Activated CD4-positive, CD25-positive, alpha-beta regulatory T cell treated with anti-CD3 and anti-CD28 coated beads, Interleukin-2, amount 50 U/mL, for 16 hours (primary cell): ENCODE measurements at places on chromosomes 4 and X.
A peak's percentile ranks its signal among the peaks of the same experiment; 100 is the strongest.

- no peak for DNase-seq
Measured at GRCh38 chr4:150577796-150578195, 4.2 kb upstream of the MAB21L2 start.

DNA sequence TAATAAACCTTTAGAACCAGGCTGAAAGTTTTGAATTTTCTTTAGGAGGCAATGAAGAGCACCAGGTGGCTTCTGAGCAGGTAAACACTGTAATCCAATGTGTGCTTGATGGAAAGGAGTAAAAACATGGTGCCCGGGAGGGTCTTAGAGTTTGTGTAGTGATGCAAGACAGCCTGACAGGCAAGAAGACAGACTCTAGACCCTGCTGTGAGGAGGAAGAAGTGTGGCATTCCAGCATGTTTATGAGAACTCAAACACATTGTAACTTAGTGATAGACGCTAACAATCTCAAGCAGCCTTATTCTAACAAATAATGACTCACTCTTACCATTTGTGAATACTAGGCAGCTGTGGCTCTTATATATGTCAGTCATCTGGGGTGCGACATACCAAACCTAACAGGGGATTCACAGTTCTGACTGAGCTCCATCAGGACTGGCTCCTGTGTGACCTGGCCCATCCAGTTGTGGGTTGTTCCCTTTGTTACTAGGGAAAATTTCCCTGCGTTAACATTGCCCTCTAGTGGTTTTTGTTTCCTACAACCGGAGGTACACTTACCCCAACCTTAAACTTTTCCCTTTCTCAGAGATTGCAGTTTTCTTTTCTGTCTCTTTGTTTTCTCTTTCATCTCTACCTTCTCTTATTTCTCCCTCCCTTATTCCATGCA lies 53.8 kb downstream of the VSIG4 start:
- DNase-seq: peak; percentile 3

- DNase-seq: no peak
Measured at GRCh38 chr4:87622303-87622702, 14.0 kb downstream of the DSPP start.

- no peak for DNase-seq
Measured at GRCh38 chr4:88606832-88607231, 14.6 kb downstream of the HERC3 start.

DNA sequence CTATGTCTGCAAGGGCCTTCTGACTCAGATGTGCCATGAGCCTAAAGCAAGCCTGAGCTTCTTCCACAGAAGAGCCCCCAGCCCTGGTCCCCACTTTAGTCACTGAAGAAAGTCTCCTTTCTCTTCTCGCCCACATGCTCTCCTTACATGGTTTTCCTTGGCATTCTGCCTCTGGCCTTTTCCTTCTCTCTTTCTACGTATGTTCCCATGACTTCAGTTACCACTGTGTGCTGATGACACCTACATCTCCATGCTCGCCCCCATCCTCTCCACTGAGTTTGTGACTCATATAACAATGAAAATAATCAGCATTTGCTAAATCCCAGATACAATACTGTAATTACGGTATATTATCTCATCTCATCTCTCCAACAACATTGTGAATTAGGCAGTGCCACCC lies 149.3 kb downstream of the AMMECR1 start:
- no peak for DNase-seq

DNA sequence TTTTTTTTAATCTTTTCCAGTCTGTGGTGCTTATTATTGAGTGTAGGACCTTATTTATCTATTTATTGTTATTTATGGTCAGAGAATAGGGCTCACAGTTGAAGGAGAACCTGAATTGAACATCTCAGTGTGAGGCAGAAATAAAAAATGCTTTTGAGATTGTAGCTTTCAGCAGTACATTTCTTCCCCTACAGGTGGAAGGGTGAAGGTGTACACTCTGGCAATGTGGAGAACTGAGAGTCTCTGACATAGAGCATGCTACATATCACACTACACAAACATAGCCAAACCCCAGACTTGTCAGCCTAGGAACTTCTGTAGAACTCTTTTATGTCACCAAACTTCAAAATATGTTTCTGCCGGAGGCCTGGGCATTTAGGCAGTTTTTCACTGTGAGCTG lies 140.2 kb downstream of the STIM2 start:
- no peak for DNase-seq

GRCh38 chrX:41559235-41560052 lies 112.3 kb downstream of the NYX start:
- DNase-seq: no peak

DNA sequence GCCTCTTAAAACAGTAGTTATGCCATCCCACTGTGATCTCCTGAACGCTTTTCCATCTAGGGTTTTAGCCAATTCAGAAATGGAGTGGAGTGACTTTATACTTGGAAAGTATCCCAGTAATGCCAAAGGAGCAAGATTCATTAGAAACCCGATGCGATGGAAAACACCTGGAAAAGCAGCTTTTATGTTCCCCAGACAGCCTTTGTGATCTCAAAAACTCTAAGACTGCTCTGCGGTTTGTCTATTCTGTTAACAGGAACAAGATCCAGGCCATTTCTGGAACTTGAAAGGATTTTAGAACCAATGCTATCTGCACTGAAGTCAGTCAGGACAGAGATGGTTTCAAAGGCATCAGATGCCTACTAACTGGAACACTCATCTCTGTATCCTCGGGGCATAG lies 145.1 kb downstream of the APBB2 start:
- DNase-seq: no peak

DNA sequence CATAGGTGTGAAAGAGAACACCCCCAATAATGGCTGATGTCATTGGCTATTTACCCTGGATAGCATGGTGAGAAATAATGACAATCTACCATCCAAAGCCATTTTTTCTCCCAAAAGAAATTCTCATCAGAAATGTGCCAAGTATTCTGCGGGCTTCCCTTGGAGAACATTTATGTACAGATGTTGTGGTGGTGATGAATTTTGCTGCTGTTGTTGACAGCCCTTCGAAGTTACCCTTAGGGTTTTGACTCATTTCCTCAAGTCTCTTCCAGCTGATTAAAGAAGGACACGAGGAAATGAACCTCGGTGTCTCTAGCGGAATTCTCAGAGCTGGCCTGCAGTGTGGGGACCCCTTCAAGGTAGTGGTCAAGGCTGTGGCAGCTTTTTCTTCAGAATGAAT lies 3.4 kb downstream of the KIT start:
- DNase-seq: no peak

GRCh38 chrX:39739585-39739984 lies 358.2 kb downstream of the BCOR start:
- DNase-seq: no peak

- DNase-seq: no peak
Measured at GRCh38 chr4:77121736-77122240, 35.2 kb upstream of the CCNG2 start.

DNA sequence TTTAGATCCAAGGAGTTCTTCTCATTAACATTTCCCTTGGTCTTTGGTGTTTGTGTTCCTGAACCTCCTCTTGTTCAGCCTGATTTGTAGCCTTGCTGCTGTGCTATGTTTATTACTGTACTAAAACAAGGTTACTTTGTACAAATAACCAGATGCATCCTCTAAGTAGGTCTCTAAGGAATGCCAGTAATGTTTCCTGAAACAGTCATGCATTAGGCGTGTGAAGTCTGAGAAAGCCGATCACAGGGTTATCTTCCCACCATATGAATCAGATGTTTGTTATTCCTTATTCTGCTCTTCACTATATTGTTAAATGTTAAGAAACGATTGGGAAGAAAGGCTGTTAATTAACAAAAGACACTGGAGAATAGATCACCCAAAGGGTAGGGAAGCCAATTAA lies 66.9 kb downstream of the GALNTL6 start:
- DNase-seq: no peak

GRCh38 chrX:9271789-9272525 lies 192.9 kb upstream of the TBL1X start:
- no peak for DNase-seq

GRCh38 chrX:97529536-97530200 lies 646.0 kb downstream of the RPA4 start:
- no peak for DNase-seq

GRCh38 chr4:184795214-184795844 lies 30.4 kb downstream of the ACSL1 start:
- no peak for DNase-seq

DNA sequence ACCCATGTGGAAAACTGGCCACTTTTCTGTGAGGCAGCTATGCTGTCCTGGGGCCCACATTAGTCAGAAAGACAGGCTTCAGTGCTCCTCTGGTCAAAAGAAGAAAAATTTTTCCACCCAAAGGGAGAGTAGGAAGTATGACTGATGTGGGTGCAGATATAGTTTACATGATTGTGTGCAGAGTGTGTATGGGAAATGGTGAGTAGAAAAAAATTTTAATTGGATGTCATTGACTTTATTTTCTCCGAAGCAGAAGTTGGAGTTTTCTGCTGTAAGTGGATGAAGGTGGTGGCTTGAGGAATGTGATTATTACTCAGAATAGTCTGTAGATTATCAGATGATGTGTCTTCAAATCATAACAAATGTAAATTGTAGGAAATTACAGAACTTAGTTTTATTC lies 241.5 kb upstream of the IGFBP7 start:
- no peak for DNase-seq

GRCh38 chr4:112060212-112060611 lies 85.0 kb upstream of the FAM241A start:
- no peak for DNase-seq

- DNase-seq: no peak
Measured at GRCh38 chrX:151753313-151754046, 18.9 kb downstream of the CNGA2 start.

- no peak for DNase-seq
Measured at GRCh38 chr4:499567-499966, 557 bp downstream of the PIGG start.

DNA sequence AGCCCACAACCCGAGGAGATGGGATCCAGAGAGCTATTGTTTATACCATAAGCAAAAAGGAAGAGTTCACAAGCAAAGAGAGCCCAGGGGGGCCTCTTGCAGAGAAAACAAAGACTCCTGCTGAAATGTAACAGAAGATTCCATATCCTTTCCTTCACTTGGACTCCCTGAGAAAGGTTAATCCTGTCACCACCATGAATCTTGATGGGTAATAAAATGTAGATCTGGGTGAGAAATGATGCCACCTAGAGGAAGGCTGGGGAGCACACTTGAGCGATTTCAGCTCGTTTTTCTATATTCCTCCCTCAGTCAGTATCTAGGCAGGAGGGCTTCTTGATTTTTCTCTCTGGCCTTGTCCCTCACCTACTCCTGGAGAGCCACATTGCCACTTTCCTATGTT lies 10.2 kb upstream of the KCNE5 start:
- no peak for DNase-seq

DNA sequence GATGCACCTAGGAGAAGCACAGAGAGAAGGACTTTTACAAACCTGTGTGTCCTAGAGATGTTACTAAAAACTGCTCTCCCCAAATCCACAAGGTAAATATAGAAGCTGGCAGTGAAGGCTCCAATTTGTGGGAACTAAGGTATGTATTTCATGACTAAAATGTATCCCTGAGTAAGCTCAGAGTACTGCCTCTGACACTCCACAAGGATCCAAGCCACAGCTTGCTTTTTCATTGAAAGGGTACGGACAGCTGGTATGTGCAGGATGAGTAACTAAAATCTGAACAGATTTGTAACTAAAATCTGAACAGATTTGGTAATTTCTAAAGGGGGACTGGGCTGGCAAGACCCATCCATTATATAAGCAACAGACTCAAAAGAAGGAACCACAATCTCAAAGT lies 187.6 kb downstream of the DCLK2 start:
- DNase-seq: no peak

DNA sequence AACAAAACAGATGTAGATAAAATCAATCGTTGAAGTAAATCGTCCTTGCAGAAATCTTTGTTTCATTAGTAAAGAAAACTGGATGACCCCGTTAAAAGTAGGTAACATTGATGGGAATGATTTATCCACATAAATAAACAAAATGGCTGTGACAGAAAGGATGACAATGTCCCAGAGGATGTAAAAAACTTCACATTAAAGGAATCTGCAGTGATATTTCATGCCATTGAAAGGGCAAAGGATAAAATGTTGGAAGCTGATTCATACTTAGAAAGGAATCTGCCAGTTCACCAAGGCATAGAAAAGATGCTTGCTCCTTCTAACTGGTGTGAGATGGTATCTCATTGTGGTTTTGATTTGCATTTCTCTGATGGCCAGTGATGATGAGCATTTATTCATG lies 24.2 kb upstream of the EPGN start:
- no peak for DNase-seq

GRCh38 chr4:169952236-169953002 lies 73.8 kb downstream of the MFAP3L start:
- DNase-seq: no peak

DNA sequence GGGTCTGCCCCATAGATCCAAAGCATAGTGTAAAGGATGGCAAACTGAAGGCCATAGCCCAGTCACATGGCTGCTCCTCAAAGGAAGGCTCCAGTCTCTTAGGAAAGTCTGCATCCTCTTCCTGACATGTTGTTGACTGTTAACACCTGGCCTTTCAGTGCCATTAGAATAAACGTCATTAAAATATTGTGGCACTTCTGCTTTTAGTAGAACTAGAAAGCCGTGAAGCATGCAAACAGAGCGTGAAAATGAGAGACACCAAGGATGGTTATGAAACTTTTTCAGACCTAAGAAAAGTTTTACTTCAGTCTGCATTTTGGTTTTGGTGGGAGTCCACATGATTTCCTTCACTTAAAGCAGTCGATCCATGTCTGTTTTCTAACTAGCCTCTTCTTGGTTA lies 41.1 kb upstream of the AFF2 start:
- no peak for DNase-seq

DNA sequence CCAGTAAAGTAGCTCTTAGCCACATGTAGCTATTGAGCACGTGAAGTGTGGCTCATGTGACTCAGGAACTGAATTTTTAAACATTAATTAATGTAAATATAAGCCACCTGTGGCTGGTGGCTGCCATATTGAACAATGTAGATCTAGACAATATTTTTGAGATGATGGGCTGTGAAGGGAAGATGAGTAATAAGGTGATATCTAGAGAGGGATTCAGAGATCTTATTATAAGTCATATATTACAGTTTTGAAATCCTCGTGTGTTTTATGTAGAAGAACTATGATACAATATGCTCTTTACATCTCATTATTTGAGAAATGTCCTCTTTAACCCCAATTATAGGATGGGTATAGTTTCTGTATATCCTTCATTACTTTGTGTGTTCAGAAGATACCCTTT lies 5.6 kb downstream of the GAR1 start:
- no peak for DNase-seq

DNA sequence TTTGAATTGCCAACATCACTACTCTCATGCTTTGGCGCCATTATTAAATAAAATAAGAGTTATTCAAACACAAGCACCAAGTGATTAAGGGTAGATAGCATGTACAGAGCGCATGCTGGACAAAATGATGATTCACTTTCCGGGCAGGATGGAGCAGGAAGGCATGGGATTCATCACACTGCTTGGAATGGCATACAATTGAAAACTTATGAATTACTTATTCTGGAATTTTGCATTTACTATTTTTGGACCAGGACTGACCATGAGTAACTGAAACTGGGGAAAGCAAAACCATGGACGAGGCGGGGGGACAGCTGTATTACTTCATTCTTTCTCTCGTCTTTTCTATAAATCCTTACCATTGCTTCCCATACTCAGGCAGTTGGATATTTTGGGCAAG lies 28.5 kb upstream of the FGF5 start:
- no peak for DNase-seq
